Testis (tissue), 5 donors: ENCODE measurements at places on chromosomes 2 and 18. TPM values are rescaled to one million over a fixed set of nuclear protein-coding genes. Genes with fewer than 3 reads are reported as not detected.

The FHOD3 gene
- total RNA-seq, result 46.8 TPM

DNA sequence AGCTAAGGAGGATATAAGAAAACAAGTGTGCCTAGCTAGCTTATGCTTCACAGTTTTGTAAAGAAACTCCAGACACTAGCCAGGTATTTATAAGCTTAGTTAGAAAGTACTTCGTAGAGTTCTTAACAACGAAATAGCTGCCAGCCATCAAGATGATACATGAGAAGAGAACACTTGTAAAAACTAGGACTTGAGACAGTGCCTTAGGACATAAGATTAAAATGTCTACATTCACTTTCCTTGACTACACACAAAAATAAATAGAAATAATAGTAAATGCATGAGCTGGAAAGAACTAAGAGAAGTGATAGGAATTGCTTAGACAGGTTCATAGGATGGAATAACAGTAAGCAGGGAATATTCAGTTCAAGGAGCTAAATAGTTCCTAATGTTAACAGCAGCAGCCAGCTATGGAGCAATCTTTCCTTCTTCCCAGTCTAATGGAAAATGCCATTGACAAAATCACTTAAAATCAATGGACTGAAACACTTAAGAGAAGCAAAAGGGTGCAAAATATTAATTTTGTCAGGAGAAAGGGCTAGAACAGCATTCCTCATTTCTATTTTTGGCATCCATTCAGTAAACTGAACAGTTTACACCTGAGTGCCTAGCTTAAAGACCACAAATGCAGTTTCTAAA is 186.6 kb downstream of the PDE11A start:
- no peak for DNase-seq

DNA sequence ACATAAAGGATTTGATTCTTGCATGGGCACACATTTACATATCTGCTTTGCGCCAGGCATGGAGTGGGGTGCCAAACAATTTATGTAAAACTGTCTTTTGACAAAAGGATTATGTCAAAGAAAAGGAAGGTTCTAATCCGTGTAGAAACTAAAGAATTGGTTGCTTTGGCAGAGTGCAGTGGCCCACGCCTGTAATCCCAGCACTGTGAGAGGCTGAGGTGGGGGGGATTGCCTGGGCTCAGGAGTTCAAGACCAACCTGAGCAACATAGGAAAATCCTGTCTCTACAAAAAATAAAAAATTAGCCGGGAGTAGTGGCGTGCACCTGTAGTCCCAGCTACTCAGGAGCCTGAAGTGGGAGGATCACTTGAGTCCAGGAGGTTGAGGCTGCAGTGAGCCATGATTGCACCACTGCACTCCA is 1.1 kb upstream of the MTERF4 start:
- peak; percentile 13 for DNase-seq

GRCh38 chr2:46780411-46780800 is 135.2 kb downstream of the MCFD2 start:
- DNase-seq, result no peak

GRCh38 chr2:36663851-36664695 is 32.4 kb upstream of the VIT start:
- DNase-seq, result peak; percentile 36

The SATB2 gene
- total RNA-seq, result 14.1 TPM
